ENCODE measurements at places on chromosomes 12 and 14.

DNA sequence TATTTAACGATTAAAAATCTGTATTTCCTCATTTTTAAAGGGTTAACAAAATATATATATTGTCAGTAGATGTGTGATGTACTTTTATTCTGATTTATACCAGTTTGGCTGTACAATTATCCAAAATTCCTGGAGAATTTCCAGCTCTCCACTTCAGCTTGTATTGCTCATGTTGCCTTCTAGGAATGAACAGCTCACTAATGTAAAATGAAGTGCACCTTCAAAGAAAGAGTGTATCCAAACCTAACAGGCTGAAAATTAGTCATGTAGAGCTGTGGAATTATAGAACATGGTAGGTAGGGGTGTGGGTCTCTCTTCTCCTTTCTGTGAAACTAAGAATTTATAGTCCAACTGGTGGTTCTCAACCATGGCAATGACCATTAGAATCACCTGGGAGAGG is 362.0 kb downstream of the ETNK1 start:
- no peak for DNase-seq

GRCh38 chr12:26988703-26989102 is 25.5 kb downstream of the TM7SF3 start:
- no peak for DNase-seq

- DNase-seq = peak; percentile 49
Observed at GRCh38 chr12:89470741-89471509, 53.7 kb downstream of the GALNT4 start.

GRCh38 chr12:31958569-31959160 is 550 bp upstream of the RESF1 start:
- no peak for DNase-seq

DNA sequence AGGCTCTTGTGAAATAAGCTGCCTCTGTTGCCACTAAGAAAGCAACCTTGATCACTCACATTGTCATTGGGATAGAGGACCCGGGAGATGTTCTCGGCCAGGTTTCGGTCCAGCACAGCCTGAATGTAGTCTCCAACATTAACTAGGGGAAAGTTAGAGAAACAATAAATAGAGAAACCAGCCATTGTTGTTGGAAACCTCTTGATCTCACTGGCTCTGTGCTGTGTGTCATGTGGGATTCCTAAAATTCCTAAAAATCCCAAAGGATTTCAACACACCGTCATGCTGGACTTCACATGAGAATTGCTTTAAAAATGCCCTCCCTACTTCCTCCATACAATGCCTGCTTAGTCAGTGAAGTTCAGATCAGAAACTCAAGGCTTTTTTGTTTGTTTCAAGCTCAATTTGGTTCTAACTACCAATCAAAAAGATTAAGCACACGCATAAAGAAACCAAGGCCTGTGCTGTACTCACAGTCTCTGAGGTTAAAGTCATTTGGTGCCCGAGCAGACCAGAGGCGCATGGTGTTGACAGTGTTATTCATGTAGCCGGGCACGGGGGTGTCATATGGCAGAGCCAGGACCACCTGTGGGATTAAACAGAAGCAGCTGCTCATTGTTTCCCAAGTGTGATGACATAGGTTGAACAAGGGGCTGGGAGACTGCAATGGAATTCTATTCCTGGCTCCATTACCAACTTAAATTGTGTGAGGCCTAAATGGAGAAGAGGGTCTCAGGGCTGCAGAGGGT is 23.6 kb downstream of the PYGL start:
- DNase-seq = peak; percentile 82

- DNase-seq = no peak
Observed at GRCh38 chr14:87613881-87614280, 379.1 kb downstream of the GALC start.

- DNase-seq = no peak
Observed at GRCh38 chr12:95834572-95834971, 24.2 kb upstream of the SNRPF start.

DNA sequence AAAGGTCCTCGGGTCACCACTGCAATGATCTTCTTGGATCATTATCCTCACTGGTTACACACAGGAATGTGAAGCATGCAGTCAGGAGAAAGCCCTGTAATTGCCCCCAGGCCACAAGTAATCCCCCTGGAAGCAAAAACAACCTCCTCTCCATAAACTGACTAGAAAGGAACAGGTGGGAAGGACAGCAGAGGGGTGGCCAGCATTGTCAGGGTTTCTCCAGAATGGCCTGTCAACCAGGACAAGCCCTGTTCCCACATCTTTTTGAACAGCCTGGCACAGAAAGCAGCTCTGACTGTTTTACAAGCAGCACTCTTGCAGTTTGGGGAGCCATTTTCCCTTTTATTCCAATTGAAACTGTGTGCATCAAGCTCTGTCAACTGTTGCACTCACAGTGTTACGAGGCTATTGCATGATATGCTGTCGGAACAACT is 36.1 kb downstream of the TMCC3 start:
- no peak for DNase-seq

GRCh38 chr12:47023953-47024352 is 55.5 kb upstream of the PCED1B start:
- no peak for DNase-seq

- no peak for DNase-seq
Observed at GRCh38 chr12:124167141-124167540, 127.8 kb upstream of the RFLNA start.

GRCh38 chr14:99231850-99232713 is 39.9 kb downstream of the BCL11B start:
- no peak for DNase-seq

DNA sequence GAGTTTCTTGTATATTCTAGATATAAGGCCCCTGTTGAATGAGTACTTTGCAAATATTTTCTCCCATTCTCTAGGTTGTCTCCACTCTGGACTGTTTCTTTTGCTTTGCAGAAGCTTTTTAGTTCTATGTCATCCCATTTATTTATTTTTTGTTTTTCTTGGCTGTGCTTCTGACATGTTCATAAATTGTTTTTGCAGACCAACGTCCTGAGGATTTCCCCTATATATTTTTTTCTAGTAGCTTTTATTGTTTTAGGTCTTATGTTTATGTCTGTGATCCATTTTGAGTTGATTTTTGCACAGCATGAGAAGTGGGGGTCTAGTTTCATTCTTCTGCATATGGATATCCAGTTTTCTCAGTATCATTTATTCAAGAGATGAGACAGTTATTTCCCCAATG is 70.4 kb upstream of the BTG1 start:
- no peak for DNase-seq

- no peak for DNase-seq
Observed at GRCh38 chr12:97745406-97746101, 282.9 kb downstream of the RMST start.

DNA sequence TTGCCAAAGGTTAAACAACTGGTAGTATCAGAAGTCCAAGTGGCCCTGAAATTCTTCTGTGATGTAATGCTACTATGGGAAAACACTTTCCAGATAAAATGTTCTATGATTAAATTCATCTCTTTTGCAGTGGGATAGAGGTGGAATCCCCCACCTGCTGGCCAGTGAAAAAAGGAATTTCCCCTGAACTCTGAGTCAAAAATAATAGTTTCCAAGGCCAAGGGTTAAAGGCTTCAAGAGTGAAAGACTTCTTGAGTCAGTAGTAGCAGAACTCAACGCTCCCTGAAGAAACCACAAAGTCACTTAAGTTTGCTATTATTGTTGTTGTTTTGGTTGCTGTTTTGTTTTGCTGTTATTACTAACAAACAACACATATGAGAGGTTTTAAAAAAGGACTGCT is 330.8 kb downstream of the SOX5 start:
- no peak for DNase-seq

GRCh38 chr12:3727877-3728632 is 24.9 kb downstream of the CRACR2A start:
- DNase-seq = no peak

DNA sequence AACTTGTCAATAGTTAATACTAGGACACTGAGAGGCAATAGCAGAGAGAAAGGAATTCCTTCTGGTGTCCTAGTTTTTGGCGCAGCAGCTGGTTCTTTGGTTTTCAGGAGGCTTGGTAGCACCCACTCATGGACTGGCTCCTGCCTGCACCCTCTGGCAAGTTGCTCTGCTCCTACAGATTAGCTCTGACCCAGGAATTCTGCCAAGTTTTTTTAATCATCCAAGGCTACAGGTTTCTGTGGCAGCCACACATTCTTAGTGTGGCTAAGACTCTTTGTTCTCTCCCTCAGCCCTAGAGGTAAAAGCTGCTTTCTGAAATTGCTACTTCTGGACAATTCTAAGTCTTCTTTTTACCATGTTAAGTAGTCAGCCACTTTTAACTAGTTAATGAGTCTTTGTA is 72.0 kb upstream of the FKBP4 start:
- DNase-seq = no peak

DNA sequence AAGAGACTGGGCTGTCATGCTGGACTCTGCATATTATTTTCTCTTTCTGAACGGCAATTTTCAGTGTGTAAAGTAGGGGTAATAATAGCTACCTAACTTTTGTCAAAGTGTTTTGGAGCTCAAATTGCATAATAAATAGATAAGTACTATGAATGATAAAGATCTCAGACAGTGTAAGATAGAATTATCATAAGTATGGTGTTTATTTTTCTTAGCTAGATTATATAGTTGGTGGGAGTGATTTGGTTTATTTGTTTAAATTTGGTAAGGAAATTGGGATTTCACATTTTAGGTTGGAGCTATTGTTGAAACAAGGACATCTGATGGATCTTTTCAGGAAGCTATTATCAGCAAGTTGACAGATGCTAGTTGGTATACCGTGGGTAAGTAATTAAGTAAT is 7.4 kb downstream of the ARID4A start:
- no peak for DNase-seq

DNA sequence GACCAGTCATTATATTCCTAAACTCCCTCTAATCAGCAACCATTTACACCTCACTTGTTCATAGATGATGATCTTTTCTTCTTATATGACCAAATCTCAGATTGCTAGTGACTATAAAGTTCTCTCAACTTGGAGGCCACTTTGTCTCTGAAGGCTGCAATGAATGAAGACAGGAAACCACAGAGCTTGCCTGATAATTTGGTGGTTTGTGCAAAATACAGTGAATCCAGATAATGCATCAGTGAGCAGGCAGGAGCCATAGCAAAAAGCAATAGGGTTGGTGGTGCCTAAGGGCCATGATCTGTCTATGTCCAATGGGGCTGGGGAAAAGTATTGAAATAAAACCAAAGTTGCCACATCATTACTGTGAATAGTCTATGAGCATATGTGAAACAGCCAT is 123.8 kb upstream of the LRFN5 start:
- DNase-seq = no peak

GRCh38 chr14:28613532-28613931 is 153.1 kb upstream of the FOXG1 start:
- no peak for DNase-seq

DNA sequence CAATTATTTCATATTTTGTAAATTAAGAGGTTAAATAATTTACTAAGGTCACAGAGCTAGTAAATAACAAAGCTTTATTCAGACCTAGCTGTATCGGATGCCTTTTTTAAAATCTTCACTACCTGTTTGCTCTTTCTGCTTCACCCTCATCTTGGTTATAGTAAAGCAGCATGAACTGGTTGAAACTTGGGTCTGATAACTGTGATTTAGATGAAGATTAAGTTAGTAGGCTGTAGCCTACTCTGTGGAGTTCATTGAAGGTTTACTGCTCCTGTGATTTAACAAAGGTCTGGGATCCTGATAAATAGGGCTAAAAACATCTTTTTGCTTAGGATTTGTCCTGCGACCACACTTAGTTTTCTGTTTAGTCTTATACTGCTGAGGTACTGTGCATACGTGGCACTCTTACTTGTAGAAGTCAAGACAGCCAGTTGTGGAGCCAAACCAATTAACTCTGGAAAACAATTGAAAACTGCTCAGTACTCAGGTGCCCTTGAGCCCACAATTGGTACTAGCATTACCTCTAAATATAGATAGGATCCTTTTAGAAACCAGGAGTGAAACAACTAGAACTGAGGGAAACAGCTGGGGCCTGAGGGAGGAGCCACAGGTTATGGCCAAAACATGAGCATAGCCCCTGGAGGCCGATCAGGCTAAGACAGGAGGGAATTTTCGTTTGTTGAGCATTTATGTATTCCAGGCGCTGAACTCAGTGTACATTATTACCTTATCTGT is 2.3 kb downstream of the SPATS2 start:
- no peak for DNase-seq

Measured in COLO829 (cell line).